ENCODE measurements at places on chromosomes 12 and 14.

GRCh38 chr14:59407246-59408010, 57.8 kb downstream of the GPR135 start:
- DNase-seq, result peak; percentile 94

- peak; percentile 83 for DNase-seq
Measured at GRCh38 chr14:72904840-72905561, 11.1 kb upstream of the DPF3 start.

DNA sequence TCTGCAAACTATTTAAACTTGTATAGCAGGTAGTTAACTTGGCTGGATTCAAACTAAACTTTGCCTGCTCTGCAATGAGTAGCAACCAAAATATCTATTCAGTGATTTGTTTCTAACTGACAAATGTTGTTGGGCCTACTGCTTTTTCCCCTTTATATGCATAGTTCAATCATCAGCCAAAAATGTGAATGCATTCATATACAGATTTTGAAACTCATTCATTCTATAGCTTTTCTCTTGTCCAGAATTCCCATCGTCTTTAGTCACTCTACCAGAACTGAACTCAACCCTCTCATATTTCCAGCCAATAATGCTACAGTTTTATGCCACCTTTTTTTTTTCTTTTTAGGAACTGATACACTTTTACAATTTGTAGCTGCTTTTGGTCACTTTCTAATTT, 599.8 kb downstream of the RPL10L start:
- DNase-seq, result peak; percentile 78

DNA sequence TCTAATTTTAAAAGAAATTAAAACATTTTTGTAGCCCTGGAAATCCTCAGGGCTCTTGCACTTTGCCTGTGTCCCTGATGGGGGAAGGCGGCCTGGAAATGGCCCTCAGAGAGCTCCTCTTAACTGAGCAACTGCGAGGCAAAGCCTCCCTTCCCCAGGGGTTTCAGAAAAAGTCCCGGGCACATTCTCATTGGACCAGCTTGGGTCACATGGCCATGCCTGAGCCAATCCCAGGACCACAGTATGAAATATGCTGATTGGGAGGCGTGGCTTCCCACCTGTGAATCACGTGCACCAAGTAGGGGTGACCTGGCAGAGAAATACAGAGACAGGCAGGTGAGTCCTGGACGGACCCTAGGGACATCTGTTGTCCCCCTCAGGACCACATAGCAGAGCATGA, 90.4 kb upstream of the SFSWAP start:
- no peak for DNase-seq

DNA sequence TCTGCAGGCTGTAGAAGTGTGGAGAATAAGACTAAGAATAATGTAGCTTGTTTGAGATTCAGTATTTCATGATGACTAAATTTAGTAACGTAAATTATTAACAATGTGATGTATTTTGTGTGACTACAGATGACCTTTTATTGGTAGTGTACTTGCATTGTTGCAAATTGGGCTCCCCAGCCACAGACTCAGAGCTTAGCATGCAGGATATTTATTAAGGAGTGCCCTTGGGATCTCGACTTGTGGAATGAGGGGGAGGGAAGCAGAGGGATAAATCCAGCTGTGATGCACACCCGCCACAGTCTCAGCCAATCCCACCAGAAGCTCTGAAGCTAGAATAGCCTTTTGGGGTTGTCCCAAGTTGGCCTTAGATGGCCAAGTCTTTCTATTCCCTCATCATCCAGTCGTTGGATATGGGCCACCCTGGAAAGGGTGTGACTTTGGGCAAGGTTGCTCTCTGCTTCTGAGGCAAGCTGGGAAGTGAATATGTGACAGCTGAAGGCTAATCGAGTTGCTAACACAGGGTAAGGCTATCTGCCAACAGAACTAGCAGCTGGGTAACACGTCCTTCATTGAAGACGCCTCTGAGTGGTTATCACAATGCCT, 42.1 kb upstream of the USP44 start:
- DNase-seq, result no peak

GRCh38 chr12:69254046-69254445, 14.7 kb downstream of the CPSF6 start:
- peak; percentile 41 for DNase-seq
